ENCODE measurements at places on chromosomes 2 and 18.

DNA sequence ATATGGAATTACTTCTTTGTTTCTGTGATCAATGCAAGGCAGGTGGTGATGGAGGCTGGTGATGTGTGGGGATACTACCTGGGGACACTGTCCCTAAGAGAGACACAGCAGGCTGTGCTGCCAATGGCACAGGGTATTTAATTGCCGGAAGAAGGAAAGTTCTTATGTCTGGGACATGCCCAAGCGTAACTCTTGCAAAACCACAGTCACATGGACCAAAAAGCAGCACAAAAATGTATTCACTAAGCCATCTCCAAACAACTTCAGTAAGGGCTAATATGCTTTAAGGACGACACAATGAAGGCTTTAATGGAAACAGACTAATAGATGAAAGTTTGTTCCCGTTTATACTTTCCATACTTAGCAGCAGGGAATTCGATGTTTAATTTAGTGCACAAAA lies 49.7 kb upstream of the AP1S3 start:
- DNase-seq = peak; percentile 44

GRCh38 chr18:23134780-23135549 lies at the start of gene CABLES1:
CABLES1 (plus strand) TSS chr18:23135485; CDS start chr18:23135763, 278 bp downstream.
- DNase-seq = peak; percentile 43

DNA sequence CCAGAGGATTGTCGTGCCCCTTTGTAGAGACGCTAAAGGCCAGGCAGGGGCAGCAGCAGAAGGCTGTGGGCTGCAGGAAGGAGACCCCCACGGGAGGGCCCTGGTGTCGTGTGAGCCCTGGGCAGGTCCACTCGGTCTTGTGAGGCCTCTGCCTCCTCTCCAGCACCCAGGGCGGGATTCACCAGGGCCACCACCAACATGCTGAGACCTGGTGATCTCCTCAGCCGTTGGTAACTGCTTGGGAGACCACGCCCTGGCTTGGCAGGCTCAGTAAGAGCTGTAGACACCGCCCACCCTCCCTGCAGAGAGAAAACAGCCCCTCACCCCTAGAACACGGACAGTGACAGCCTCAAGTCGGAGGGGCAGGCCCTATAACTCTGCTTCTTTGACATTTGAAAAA lies 21.1 kb downstream of the MBP start:
- DNase-seq = no peak

- DNase-seq = no peak
These were observed 274.3 kb upstream of the TRIB2 start for GRCh38 chr2:12442476-12442847.

GRCh38 chr2:165113414-165113813 lies 90.4 kb downstream of the SCN3A start:
- DNase-seq = peak; percentile 11

DNA sequence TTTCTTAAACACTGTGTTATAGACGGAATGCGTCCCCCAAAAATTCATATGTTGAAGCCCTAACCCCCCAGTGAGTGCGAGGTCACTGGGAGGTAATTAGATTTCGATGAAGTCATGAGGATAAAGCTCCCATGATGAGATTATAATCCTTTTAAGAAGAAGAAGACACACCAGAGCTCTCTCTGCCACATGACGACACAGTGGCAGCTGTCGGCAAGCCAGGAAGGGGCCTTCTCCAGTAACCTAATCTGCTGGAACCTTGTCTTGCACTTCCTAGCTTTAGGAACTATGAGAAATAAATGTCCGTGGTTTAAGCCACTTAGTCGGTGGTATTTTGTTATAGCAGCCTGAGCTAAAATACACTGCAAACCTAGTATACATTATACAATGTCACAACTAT lies 12.3 kb downstream of the TMEM237 start:
- DNase-seq = no peak

DNA sequence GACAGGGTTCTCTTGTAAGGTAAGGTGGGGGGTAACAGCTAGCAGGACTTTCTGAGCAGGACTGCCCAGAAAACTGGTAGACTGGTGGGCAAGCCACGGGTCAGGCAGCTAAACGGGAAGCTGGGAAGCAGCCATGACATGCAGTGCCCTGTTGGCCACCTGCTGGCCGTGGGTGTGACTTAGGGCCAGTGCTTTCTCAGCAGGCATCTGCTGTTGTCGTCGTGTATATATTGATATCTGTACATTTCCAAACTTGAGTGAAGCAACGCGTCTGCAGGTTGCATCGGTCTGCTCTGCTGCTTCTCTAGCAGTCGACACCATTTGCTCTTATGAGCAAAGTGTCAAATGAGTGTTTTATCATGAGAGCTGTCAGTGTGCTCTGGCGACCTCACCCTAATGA lies 31.0 kb downstream of the COA5 start:
- DNase-seq = no peak

- no peak for DNase-seq
These were observed 101.6 kb upstream of the TTN start for GRCh38 chr2:178908810-178909209.

GRCh38 chr2:207071820-207072219 lies 93.9 kb downstream of the KLF7 start:
- no peak for DNase-seq

- peak; percentile 27 for DNase-seq
These were observed 177.9 kb downstream of the CYRIA start for GRCh38 chr2:16487686-16488085.

DNA sequence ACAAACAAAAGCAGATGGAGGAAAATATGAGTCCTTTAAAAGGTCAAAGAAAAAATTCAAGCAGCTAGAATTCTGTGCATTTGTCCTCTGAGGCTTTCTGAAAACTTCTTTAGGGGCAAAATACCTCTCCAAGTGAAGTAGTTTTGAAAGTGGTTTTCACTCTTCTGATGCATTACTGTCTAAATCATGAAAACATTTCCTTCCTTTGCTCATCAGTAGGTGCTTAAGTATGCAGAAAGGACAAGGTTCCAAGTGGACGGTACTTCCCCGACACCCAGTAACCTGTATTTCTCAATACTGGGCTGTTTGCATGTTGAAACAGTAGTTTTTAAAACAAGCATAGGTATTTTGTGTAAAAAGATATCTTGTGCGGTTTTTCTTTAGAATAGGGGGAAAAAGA lies 189.1 kb upstream of the ERBB4 start:
- no peak for DNase-seq

GRCh38 chr2:146503366-146503765 lies 1341.5 kb upstream of the ACVR2A start:
- no peak for DNase-seq

DNA sequence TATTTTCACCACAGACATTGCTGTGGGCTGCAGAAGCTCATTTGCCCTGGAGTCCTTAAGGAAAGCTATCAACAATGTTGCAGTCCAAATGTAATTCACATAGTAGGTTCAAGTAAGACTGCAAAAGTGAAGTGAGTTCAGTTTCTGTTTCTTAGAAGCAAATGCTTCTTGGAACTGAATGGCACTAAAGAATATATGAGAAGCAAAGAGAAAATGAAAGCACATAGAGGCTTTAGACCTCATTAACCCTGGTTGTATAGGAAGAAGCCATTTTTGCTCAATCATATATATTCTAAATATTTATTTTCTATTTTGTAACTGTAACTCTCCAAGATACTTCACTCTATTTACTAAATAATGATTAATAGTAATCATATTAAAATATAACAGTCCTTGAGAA lies 292.0 kb downstream of the ZNF804A start:
- DNase-seq = no peak

GRCh38 chr18:38698088-38698487 lies 1132.5 kb upstream of the CELF4 start:
- DNase-seq = no peak

DNA sequence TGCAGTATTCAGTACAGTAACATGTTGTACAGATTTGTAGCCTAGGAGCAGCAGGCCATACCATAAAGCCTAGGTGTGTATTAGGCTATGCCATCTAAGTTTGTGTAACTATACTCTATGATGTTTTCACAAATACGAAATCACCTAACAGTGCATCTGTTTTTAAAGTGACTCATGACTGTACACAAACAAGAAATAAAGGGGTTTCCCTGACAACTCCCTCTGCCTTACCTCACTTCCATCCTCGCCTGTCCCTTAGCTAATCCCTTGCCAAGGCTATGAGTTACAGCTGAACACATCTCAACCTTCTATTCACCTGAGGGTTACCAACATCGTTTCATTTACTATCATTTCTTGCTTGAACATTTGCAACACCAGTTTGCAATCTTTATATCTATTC lies 78.6 kb upstream of the RPRM start:
- no peak for DNase-seq

GRCh38 chr18:21911551-21911950 lies 171.0 kb downstream of the MIB1 start:
- DNase-seq = no peak

GRCh38 chr2:207333599-207334300 lies 168.0 kb upstream of the KLF7 start:
- DNase-seq = peak; percentile 68

- peak; percentile 1 for DNase-seq
These were observed 946.0 kb upstream of the CHAC2 start for GRCh38 chr2:52821631-52822030.

DNA sequence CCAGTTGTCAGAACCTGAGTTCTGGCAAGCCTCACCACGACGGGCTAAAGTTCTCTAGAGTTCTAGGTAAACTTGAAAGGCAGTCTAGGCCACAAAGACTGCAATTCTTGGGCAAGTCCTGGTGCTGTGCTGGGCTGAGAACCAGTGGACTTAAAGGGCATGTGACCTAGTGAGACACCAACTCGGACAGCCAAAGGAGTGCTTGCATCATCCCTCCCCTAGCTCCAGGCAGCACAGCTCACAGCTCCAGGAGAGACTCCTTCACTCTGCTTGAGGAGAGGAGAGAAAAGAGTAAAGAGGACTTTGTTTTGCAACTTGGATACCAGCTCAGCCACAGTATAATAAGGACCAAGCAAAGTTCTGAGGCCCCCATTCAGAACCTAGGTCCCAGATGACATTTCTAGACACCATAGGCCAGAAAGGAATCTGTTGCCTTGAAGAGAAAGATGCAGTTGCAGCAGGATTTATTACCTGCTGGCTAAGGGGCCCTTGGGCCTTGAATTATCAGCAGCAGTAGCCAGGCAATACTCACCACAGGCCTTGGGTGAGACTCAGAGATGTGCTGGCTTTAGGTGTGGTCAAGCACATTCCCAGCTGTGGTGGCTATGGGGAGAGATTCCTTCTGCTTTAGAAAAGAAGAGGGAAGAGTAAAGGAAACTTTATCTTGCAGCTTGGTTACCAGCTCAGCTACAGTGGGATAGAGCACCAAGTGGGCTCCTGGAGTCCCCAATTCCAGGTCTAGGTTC lies 51.8 kb downstream of the UPP2 start:
- no peak for DNase-seq

- no peak for DNase-seq
These were observed 5.0 kb downstream of the EVA1A start for GRCh38 chr2:75555701-75556100.

DNA sequence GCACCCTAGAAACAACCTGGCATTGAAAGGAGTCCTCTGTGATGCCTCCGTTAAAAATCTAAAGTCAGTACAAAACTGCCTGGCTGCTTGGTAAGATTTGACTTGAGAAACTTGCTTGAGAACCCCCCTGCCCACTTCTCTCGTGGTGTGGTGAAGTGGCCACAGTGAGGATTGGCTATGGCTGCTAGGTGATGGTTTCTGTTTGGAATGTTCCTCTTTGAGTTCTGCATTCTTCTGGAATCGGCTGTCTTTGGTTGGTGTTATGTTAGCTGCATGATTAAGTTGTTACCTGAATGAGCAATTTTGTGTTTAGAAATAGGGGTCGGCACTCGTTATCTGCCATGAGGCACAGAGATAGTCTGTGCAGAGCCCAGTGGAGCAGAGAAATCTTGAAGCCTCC lies 21.7 kb upstream of the SAG start:
- DNase-seq = peak; percentile 3

DNA sequence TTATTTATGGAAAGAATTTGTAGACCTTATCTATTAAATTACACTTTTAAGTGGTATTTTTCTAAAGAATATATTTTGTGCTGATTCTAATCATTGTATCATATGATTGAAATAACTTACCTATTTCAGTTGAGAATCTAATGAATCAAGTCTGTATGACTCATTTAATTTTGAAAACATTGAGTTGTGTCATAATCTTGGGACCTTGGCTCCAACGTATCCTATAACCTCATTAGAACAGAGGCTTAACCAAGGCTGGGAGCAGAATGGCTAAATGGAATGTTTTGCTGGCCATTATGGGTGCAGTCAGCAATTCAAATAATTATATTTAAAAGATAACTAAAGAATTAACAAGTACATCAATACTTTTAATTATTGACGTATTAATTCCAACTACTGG lies 19.6 kb upstream of the GULP1 start:
- DNase-seq = no peak

DNA sequence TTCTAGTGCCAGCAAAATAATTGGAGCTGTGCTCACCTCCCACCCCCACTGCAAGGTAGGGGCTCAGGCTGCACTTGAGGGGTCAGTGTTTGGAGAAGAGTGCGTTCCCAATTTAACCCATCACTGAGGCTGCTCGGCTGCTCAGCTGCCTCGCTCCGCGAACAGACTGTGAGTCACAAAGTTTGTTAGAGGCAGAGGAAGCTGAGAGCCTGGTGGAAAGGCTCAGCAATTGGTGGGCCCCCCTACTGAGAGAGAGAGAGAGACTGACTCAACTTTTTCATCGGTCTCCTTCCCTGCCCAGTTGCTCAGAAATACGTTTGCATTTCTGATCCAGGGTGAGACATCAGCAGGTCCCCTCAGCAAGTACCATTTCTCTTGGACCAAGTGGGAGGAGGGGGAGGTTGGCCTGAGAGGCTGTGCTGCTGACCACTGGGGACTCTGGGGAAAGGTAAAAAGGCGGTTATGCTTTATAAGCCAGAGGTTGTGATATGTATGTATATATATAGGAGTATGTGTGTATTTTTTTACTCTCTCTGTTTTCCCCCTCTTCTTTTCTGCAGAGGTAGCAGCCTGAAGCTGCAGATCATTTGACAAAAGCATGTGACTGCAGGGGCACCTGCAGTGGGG lies 1.5 kb downstream of the EFR3B start:
- peak; percentile 90 for DNase-seq

GRCh38 chr2:187574969-187575750 lies 20.9 kb upstream of the TFPI start:
- peak; percentile 72 for DNase-seq

GRCh38 chr2:233456111-233456510 lies 101.8 kb downstream of the DGKD start:
- DNase-seq = no peak
